ENCODE measurements at places on chromosomes 6 and 20.

- no peak for DNase-seq
Observed at GRCh38 chr6:14046476-14047068, 71.0 kb upstream of the CD83 start.

GRCh38 chr6:84615113-84615850 is 149.1 kb downstream of the TBX18 start:
- no peak for DNase-seq

GRCh38 chr6:32415521-32416019 is 8.6 kb upstream of the BTNL2 start:
- DNase-seq = peak; percentile 75

- DNase-seq = no peak
Observed at GRCh38 chr6:80769106-80769505, 662.6 kb downstream of the BCKDHB start.

DNA sequence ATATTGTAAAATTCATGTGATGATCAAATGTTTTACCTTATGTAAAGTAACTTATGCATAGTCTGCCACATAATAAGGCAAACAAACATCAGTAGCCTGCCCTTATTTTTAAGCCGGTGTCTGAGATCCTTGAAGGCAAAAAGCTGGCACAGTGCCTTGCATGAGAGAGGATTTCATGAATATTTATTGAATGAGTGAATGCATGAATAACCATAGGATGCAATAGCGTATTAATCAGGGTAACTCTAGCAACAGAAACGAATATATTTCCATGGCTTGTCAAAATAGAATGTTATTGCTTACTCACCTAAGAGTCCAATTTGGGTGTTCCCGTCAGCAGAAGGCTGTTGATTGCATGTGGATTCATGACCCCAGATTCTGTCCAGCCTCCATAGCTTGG is 34.9 kb downstream of the BTBD3 start:
- no peak for DNase-seq

DNA sequence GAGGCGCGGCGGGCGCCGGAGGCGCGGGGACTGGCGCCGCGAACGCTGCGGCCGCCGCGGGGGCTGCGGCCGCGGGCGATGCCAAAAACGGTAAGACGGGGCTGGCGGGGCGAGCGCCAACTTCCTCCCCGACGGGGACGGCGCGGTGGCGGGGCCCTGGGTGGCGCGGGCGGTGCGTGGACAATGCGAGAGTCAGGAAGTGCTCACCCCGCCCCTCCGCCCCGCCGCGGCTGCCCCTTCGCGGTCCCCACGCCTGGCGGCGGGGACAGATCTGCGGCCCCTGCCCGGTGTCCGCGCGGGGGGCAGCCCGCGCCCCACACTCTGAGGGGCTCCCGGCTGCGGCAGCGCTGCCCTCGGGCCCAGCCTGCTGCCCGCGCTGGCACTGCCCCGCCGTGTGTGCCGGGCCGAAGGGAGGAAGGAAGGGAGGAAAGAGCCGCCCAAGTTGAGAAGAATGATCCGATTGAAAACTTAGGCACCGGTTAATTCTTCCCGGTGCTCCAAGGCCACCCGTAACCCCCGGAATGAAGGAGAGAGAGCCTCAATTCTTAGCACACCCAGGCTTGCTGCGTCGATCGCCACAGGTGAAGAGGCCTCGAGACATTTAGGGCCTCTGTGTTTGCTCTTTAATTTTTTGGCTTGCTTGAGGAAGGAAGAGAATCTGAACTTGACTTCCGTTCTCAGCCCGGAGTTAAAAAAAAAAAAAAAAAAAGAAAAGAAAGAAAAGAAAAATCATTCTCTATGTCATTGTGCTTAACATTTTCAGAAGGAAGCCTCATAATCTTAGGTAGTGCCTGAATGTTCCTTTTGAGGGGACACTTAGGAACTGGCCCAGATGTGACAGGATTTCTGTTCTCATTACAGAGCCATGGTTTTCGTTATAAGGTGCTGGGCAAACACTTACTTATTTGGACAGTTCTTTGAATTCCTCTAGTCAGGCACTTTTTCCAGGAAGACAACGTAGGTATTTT is 982 bp downstream of the HECA start:
- peak; percentile 62 for DNase-seq

DNA sequence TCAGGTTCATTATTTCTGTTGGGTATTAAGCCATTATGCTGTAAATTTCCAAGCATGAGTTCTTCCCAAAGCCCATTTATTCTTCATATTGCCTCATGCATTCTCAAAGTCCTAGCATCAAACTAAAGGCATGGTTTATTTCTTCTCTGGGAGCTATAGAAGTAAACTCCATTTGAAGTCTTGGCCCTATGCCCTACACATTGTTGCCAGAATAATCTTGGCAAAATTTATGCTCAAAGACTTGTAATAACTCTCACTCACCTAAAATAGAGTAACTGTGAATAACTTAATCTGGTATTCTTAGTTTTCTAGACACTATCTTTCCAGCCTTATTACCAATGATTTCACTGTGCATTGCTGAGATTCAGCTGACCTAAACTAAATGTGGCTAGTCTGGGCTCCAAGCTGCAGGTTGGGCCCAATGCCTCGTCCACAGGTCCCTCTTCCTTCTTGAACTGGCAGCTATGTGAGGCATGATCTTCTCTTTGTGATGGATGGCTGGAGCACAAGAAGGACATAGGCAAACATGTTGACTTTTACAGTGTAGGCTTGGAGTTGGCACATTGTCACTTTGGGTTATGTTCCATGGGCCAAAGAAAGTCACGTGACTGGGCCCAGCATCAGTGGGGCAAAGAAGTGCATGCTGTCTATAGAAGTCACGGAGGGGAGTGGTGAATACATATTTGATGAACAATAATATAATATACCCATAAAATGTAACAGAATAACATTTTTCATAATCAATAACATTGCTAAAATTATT is 39.1 kb upstream of the ANKEF1 start:
- no peak for DNase-seq
